ENCODE measurements at places on chromosomes 7 and 10.

DNA sequence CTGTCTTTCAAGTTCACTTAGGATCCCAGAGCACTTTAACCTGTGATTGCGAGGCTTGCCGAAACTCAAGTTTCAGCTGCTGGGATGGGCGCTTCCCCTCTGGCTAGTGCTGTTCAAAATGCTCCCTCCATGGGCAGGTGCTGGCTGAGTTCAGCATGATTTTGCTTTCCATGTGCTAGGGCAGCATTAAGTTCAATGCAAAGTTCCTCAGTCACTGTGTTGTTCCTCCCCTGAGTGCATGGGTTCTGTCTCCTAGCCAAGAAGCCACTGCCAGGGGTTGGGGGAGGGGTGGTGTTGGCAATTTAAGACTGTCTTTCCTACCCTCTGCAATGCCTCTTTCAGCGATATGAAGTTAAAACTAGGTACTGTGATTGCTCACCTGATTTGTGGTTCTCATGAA is 56.5 kb upstream of the HELLS start:
- no peak for DNase-seq

DNA sequence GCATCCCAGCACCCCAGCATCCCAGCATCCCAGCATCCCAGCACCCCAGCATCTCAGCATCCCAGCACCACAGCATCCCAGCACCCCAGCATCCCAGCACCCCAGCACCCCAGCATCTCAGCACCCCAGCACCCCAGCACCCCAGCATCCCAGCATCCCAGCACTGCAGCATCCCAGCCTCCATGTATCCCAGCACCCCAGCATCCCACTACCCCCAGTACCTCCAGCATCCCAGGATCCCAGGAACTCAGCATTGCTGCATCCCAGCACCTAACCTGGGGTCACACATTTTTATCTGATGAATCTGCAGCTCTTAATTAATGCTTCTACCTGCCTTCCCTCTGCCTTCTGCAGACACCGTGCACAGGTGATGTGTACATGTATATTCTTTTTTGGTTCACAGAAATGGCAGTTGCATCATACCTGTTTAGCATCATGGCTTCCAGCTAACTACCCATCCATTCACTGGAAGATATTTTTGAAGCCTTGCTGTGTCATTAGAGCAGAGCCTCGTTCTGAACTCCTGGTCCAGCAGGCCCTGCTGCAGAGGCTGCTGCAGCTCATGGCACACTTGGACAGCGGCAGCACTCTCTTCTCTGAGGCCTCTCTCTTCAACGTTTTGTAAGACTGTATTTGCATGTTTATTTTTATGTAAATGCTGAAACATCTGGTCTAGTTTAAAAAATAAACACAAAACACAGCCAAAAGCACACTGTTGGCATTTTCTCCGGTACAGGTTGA is 4.6 kb upstream of the CFAP46 start:
- no peak for DNase-seq

- DNase-seq: no peak
These were observed 22.6 kb downstream of the CSGALNACT2 start for GRCh38 chr10:43160921-43161255.

GRCh38 chr7:158856883-158857668 is 718 bp downstream of the DYNC2I1 start:
- no peak for DNase-seq

DNA sequence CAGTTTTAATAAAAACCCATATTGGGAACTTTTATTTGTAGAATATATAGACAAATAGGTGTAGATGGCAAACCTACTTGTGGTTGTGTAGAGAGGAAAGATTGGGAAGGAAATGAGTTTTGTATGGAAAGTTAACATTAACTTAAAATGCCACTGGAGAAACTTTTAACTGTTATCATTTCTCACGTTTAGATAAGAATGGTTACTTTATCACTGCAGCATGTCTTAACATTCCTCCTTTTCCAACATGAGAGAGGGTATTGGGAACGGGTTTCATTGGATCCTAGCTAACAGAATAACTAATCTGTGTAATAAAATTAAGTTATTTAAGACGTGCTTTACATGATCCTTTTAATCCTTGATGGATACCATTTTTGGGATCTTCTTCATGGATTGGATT is 1.8 kb downstream of the LUC7L2 start:
- no peak for DNase-seq

- DNase-seq: no peak
These were observed 882 bp downstream of the PDCD11 start for GRCh38 chr10:103397191-103397825.

DNA sequence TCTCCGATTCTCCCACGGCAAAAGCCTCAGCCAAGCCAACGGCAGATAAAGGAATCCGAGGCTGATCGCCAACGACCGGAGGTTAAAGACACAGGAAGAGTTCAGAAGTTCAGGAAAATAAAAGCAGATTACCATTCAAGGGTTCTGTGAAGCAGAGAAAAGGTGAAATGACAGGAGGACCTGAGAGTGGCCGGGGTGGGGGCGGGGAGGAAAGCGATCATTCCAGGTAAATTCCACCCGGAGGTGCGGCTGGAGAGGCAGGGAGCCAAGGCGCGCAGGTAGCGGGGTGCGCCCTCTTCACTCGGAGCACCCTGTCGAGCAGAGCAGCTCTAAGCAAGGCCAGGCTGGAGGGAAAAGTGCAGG is 35.3 kb upstream of the SEPHS1 start:
- DNase-seq: no peak

DNA sequence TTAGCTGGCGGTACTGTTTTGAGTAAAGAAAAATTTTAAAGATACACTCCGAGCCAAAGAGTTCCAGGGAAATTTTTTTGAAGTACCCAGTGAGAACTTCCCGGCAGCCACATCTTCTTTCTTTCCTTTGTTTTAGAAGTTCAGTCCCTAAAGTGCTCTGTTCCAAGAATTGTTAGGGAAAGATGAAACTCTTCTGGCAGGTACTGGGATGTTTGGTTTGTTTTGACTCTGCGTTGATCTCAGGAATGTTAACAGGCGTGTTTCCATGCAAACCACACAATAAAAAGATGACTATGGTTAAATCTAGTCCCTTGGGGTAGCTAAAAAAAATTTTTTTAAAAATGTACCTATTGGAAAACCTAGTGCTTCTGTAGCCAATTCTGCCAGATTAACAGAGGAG is 224.7 kb upstream of the PHYHIPL start:
- DNase-seq: no peak

- DNase-seq: no peak
These were observed 384.2 kb upstream of the LRGUK start for GRCh38 chr7:133742709-133743538.

GRCh38 chr10:3787816-3788215 is 2.8 kb upstream of the KLF6 start:
- DNase-seq: no peak
